ENCODE measurements at places on chromosomes 16 and 17.

GRCh38 chr16:62549875-62550274 is 513.6 kb upstream of the CDH8 start:
- no peak for DNase-seq

- DNase-seq: no peak
Measured at GRCh38 chr16:50246299-50247122, 19.8 kb upstream of the ADCY7 start.

- DNase-seq: no peak
Measured at GRCh38 chr17:78472035-78472905, 93.8 kb downstream of the PGS1 start.

DNA sequence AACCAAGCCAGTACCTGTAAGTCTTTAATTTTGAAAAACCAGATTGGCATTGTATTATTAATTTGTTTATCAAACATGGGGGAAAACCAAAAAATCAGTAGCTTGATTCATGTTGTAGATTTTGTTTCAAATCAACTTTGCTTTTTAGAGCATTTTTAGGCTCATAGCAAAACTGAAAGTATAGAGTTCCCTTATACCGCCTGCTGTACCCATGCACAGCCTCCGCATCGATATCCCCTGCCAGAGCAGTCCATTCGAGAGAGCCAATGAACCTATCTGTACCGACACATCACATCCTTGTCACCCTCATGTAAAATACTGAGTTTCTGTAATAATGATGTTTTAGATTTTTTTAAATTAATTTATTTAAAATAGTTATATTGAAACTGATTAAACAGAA is 16.2 kb upstream of the MRC2 start:
- DNase-seq: no peak

DNA sequence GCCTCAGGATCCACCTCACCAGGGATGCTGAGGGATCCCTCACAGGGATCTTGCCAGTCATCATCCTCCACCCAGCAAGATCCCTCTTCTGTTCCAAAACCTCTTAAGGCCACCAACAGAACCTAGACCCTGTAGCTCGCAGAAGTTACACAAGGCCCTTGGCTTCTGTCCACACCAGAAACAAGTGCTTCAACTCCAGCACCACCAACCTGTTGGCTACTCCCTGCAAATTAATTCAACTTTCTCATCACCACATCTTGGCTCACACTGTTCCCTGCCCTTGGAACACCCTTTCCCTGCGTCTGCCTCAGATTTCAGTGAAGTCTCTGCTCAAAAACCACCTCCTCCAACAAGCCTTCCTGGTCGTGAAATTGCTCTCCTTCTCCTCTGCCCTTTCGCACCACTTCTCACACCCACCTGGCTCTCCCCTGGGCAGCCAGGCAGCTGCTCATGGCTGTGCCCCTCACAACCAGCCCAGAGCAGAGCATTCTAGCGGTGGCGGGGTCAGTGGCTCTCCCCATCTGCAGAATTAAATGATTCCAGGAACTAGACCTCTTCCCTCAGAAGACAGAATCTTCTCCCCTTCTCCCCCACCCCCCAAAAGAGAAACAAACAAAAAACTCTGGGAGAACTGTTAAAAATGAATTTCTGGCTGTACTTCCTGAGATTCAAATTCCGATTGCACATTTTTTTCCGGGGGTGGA is 1.8 kb downstream of the PLLP start:
- no peak for DNase-seq

DNA sequence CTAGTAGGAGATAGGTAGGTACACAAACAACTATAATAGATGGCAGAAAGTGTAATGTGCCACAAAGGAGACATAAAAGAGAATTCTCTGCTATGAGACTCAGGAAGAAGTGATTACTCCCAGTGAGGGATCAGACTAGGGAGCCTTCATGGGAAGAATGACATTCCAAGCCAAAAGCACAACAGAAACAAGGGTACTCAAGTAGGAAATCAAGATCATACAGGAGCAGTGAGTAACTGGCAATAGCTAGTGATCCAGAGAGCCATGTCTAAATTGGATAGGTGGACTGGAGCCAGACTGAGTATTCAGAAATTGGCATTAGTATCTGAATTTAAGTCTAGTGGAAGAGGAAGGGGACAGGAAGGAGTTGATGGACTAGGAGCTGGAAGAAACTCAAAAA is 10.7 kb downstream of the RFFL start:
- DNase-seq: no peak

DNA sequence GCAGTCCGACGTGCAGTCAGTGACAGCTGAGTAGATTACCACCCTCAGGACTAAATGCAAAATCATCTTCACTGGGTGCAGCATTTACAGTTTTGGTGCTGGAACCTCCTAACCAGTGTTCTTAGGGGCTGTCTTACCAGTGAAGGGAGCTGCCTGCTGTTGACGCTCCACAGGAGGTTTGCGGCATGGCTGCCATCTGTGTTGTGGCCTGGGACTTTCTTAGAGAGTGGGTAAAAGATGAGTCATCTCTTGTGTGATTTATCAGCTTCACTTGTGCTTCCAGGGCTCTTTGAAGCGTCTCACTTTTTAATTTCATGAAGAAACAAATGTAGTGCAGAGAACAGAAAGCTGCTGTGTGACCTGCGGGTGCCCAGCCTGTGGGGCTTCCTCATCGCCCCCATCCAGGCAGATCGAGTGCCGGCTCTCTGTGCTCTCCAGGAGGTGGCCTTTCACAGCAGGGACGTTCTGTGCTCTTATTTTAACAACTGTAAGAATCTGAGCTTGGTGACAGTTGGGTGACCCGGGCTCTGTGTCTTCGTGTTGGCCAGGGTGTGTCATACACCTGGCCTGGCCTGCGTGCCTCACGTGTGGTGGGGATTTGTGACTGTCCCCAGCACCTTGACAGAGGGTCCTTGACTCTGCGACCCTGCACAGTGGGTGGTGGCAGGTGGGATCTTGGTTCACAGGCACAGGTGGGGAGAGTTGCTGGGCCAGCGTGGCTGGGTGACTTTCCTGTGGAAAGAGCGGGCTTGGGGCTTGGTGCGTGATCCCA is 24.3 kb upstream of the ZNF750 start:
- DNase-seq: peak; percentile 66

DNA sequence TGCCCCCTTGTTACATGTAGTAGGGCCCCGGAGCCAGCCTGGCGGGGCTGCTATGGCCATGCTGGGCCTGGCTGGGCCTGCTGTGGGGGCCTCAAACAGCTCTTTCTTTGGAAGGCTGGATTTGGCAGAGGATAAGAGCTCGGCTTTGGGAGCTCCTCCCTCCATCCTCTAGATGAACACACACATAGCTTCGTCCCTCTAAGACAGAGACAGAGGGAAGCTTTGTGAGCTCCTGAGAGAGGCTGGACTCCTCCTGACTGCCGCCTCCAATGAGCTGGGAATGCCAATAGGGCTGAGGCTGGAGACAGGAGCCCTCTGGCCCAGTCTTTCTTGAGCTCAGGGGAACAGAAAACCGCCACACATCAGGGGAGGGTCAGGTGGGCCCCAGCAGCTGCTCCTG is 37.3 kb upstream of the CDC42EP4 start:
- DNase-seq: no peak

- DNase-seq: no peak
Measured at GRCh38 chr17:80923211-80924110, 68.2 kb upstream of the CHMP6 start.

DNA sequence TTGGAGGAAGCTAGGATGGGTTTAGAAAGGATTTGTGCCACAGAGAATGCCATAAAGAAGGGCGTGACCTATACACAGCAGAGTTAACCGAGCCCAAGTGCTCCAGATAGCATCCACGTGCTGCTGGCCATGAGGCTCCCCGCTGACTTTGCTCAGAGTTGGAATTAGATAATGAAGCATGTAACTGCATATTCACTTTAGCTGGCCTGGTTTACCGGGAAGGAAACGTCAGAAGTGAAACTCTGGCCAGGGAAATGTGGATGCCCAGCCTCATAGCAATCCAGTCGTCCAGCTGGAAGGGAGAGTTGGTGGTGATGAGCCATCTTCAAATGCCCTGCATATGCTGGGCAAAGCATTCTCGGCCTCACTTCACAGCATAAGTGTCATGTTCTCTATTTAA is 6.1 kb downstream of the KRT35 start:
- no peak for DNase-seq

GRCh38 chr17:1793447-1793806 is 31.6 kb downstream of the SERPINF1 start:
- DNase-seq: no peak

GRCh38 chr17:11999696-12000095 is 2.4 kb upstream of the ZNF18 start:
- DNase-seq: no peak

GRCh38 chr16:72024862-72025382 is 16.4 kb downstream of the DHODH start:
- DNase-seq: no peak

DNA sequence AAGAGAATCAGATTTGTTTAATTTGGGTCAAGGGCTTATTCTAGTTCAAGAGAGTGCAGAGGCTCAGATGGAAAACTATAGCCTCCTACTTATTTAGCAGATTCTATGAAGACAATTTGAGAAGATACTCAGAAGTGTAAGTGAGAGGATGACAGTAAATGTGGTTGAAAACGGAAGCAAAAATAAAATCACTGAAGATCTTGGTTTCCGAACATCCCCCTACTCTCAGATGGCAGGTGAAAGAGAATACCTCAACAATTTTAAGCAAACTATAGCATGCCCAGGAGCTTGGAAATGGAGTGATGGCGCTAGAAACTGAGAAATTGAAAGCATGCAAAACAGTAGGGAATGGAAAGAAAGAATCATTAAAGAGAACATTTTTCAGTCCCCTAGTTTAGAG is 705.5 kb upstream of the CDH8 start:
- no peak for DNase-seq

DNA sequence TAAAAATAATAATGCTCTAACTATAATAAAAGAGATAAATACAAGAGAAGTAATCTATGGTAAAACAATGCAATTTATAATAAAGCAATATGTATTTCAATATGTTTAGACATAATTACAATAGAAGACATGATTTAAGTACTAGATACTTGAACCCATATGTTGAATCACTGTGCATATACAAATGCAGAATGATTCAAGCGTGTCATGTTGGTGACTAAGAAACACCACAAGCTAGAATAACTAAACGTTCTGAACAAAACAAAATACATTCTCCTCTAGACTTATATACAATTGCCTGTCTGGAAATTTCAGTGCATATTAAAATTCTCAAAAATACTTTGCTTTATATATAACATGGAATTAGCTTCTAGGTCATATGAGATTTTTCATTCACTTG is 11.2 kb downstream of the TADA2A start:
- DNase-seq: no peak

GRCh38 chr17:82772026-82772425 is 20.2 kb downstream of the TBCD start:
- DNase-seq: no peak

DNA sequence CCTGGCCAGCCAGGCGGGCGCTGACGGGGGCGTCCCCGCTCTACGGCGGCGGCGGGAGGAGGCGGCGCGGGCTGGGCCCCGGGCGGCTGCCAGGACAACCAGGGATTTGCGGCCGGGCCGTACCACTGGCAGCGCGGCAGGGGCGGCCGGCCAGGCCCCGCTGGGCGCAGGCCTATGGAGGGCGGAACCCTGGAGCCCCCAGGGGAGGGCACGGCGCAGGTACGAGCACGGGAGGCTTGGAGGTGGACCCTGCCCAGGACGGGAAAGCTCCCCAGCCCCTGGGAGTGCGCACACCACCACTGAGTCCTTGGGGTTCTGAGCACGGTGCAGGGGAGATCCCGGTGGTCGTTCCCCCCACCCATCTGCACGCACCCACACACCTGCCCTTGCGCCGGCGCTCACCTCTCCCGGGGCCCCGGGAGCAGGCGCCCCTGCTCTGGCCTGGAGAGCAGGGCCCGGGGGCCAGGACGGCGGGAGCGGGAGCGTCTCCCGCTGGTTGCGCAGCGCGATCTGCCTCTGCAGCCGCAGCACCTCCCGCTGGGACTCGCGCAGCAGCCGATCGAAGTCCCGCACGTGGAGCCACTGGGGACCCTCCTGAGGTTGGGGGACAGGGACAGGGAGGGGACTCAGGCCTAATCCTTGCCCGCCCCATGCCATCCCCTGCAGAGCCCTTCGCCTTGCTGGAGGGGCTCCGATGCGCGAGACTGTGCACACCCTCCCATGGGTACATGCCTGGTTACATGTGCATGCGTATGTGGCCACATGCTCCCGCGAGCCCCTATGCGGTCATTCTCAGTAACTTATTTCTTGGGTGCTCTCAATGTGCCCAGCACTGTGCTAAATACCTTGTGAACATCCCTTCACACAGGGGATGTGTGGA is 3.9 kb downstream of the TSPOAP1 start:
- no peak for DNase-seq

DNA sequence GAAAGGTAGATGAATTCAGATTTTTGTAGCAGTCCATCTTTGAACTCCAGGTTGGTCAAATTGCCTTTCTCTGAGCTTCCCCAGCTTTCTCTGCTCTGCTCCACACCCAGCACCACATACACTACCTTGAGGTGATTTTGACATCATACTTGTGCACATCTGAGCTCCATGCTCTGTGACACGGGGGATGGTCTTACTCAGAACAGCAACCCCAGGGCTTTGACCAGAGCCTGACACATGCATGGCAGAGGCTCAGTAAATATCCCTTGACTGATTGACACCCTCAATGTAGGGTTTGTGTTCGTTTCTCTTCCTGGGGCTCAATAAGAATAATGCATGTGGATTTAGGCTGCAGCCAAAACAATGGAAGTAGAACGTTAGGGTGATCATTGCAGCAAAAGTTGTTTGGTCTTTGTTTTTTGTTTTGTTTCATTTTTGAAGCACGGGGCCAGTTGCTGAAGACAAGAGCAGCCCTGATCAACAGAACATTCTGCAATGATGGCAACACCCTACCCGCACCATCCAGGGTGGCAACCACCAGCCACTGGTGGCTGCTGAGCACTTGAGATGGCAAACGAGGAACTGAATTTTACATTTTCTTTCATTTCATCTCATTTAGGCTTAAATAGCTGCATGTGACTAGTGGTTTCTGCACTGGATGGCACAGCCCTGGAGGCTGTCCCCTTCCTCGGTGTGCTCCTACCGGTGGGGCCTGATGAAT is 224.8 kb upstream of the TNRC6C start:
- no peak for DNase-seq

GRCh38 chr17:3738562-3739295 is 15.0 kb downstream of the HASPIN start:
- DNase-seq: no peak

DNA sequence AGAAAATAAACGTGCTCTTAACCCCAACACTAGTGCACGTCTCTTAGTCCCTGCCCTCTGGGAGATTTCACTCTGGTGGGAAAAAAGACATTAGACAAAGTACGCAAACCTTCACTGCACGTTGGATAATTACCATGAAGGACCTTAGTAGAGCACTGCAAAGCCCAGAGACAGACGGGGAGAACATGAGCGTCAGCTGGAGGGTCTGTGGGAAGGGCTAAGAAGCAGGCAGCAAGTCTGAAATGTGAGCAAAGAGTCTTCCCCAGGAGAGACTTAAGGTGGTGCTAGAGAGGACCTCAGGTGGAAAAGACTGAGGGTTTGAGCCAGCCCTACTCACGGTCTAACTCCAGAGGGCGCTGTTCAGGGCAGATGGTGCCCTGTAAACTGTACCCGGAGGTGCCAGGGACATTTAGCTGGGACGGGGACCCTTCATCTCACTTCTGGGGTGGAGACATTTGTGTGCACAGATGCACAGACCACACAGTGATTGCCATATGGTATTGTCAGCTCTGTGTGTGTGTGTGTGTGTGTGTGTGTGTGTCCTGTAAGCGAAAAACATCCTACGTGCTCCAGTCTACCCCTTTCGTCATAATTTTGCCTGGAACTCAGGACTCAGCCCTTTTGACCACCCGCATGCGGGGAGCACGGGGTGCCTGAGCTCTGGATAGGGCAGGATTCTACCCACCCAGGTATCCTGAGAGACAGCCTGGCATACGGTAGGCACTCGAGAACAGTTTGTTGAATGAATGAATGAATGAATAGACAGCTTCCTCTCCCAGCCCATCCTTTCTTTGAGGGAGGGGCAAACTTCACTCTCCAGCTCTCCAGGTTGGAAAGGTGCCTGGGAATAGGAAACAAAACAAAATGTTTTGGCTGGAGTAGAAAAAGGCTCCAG is 10.1 kb upstream of the STAC2 start:
- DNase-seq: no peak

All from BJ (cell line).